Glomerular endothelial cell (primary cell): ENCODE measurements at places on chromosomes 1 and 21.

DNA sequence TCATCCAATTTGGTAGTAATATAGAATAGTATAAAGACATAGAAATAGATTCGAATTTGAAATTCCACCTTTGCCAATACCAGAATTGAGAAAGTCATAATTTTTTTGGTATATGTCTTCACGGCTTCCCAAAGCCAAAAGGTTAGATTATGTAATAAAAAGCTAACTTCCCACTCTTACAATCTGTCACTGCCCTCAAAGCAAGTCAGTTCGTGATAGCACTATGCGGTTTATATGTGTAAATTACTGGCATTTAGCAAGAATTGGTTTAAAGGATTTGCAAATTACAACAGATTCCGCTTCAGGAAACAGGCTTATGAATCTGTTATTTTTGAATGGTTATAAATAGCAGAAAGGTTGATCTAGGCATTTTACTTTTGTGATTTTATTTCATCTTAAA, 679.4 kb upstream of the ADGRL2 start:
- DNase-seq, result no peak

GRCh38 chr1:119782631-119783325, 14.1 kb upstream of the HMGCS2 start:
- no peak for DNase-seq

- DNase-seq, result no peak
Measured at GRCh38 chr1:201284636-201285035, 1.3 kb downstream of the PKP1 start.

DNA sequence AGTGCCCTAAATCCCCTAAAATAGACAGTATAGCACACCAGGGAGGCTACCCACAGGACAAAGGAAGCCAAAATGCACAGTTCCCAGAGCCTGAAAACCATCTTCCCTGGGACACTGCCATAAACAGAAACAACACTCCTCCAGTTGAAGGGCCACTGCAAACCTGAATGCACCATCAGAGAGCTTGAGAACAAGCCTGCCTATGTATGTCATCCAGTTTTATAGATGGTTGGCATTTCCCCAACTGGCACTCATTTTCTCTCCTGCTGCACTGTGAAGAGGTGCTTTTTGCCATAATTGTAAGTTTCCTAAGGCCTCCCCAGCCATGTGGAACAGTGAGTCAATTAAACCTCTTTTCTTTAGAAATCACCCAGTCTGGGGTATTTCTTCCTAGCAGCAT, 169.0 kb downstream of the AGBL4 start:
- DNase-seq, result no peak

- no peak for DNase-seq
Measured at GRCh38 chr21:18759751-18760161, 356.2 kb upstream of the TMPRSS15 start.

- DNase-seq, result no peak
Measured at GRCh38 chr1:44406737-44407429, 1.8 kb downstream of the RNF220 start.

DNA sequence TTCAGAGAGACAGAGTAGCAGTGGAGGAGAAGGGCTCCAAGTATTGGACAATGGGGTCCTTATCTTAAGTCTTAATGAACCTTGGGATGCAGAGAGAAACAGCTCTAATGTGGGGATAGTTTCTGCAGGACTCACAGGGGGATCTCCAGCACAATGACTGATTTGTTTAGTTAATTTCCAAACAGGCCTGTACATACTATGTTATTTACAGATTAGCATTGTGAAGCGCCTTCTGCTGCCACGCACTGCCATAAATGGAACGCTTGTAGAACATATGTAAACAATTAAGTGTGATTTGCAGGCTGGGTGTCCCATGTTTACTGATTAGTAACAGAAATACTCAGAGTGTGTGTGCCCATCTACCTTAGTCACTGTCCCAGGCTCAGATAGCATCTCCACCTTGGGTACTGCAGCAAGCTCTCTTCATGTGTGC, 56.1 kb downstream of the NTPCR start:
- DNase-seq, result no peak

DNA sequence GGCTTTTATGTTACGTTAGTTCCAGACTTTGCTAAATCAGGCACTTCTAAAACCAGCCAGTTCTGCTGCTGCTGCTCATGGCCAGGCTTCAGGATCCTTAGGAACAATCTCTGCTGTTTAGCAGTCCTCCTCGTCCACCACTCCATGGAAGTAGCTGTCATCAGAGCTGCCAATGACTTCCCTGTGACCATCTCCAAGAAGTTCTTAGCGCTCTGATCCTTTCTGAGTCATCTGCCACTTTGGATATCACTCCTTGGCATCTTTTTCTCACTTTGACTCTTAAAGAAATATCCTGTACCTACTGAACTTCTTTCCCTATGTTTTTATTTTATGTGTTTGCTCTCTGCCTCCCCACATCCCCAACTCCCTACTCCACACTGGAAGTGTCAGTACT, 14.7 kb upstream of the IRF2BP2 start:
- no peak for DNase-seq
